ENCODE measurements at places on chromosomes 2 and 18.

DNA sequence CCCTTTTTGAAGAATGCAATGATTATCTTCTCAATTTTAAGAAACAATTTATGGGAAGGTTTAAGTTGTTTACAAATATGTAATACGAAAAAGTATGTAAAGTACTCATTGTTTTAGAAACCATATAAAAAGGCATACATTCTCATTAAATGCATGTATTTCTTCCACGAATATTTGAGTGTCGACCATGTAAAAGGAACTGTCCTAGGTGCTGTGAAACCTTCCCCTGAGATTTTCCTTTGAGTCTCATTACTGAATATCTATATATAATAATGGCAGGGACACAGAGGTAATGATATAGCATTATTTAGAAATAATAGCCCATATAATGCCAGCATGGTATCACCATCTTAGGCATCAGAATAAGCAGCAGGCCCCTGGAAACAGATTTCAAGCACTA, 239.3 kb downstream of the ERBB4 start:
- no peak for DNase-seq

GRCh38 chr2:15142069-15142689, 419.0 kb downstream of the NBAS start:
- DNase-seq, result peak; percentile 82

- DNase-seq, result no peak
Measured at GRCh38 chr2:74461187-74462053, 3.2 kb downstream of the WBP1 start.

DNA sequence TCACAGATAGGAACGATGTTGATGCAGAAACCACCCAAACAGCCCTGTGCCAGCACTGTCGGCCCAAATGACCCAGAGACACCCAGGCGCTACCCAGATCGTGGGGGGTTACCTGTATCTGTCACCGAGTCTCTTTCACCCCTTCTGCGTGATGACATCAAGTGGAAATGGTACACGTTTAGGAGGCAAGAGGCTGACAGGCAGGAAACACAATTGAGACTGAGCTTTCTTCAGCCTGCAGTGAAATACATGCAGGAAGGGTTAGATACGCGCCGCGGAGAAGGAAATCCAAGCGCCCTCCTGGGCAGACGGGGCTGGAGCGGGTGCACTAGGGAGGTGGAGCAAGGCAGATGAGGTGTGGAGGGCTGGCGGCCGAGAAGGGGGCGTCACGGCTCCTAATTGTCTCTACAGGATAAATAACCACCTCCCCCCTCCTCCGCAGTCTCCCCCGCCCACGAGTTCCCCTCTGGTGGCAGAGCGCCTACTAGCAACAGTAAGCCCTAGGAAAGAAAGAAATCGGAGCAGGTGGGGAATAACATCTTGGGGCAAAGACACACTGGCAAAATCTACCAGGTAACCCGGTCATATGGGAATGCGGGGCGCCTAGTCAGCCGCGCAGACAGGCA, at the start of gene RNF152:
Gene RNF152 (minus strand): TSS at position 325 of the 626 bp plus-strand sequence. CDS start 76,544 bp downstream, outside the sequence.
- no peak for DNase-seq

- DNase-seq, result no peak
Measured at GRCh38 chr2:73059106-73059505, 12.4 kb downstream of the SFXN5 start.

GRCh38 chr18:45171679-45172191, 443.5 kb upstream of the SLC14A2 start:
- DNase-seq, result no peak

DNA sequence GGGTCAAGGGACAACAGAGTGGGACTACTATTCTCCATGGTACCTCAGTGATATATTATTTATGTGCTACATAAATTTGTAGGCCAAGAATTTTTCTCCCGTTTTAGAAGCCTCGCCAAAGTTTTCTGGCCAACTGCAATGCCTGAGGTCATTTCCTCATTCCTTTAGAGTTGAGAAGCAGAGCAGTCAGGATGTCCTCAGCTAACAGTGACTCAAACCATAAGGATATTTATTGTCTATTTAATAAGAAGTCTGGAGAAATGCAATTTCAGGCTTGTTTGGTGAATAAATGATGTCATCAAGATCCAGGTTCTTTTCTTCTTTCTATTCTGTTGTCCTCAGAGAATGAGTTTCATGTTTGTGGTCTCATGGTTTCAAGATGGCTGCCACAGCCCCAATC, 91.0 kb downstream of the ADCYAP1 start:
- peak; percentile 88 for DNase-seq
